ENCODE measurements at places on chromosomes 1 and 21.

DNA sequence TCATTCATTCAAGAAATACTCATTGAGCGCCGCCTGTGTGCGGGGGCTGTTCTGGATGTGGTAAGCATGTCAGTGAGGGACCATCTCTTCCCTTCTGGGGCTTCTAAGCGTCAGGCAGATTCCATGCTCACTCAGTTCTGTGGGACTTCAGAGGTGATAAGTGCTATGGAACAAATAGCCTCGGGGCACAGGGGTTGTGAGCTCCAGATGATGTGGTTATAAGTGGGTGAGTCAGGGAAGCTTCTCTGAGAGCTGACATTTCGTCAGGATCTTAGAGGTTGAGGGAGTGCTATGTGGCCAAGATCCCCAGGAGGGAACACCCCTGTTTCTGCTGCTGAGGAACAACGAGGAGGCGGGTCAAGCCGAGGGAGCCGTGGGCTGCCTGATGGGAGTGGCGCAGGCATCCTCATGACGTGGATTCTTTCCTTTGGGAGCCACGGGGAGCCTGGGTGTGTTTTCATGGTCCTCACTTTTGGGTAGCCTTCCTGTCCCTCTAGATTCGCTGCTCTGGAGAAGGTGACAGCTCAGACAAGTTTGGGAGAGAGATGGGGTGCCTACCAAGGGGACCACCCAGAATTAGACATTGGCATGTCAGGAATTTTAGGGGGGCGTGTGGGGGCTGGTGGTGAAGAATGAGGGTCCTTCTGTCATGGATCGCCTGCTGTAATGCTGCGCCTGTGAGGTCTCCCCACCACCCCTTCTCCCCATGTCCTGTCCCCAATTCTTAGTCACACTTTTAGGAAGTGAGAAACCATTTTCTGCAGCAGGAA is 38.5 kb downstream of the HUNK start:
- H3K4me3 ChIP-seq, result no peak overlapping the region
- H3K4me1 ChIP-seq, result no peaks in the 10 kb centered on the region
- no peak for DNase-seq
- H3K27me3 ChIP-seq, result no peaks in the 10 kb centered on the region

DNA sequence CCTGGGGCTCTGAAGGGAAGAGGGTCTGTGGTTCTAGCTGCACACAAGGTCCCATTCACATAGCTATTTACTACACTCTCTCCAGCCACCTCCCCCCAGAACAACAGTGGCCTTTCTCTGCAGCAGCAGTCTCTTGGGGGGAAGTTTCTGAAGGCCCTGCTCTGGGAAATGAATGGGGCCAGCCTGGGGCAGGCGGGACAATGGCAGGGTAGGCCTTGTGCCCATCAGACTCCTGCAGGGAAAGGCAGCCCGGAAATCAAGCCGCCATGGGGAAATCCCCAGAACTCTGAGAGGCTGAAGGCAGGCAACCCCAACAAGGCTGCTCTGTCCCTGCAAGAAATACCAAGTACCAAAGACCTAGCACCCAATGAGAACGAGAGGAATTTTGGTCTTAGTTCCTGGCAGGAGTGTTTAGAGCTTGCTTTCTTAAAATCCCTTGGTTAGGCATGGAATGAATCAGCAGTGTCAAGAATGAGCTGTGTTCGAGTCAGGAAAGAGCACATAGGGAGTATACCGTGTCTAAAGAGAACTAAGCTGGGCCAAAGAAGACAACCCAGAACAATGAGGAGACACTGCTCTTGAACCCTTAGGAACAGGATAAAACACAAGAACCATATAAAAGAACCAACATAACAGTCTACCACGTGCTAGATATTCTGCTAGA is 11.3 kb downstream of the ARHGEF11 start:
- no peaks in the 10 kb centered on the region for H3K36me3 ChIP-seq
- no peak overlapping the region for H3K4me3 ChIP-seq
- no peaks in the 10 kb centered on the region for H3K4me1 ChIP-seq
- H3K27ac ChIP-seq, result no peak overlapping the region
- DNase-seq, result no peak
- H3K27me3 ChIP-seq, result no peaks in the 10 kb centered on the region

DNA sequence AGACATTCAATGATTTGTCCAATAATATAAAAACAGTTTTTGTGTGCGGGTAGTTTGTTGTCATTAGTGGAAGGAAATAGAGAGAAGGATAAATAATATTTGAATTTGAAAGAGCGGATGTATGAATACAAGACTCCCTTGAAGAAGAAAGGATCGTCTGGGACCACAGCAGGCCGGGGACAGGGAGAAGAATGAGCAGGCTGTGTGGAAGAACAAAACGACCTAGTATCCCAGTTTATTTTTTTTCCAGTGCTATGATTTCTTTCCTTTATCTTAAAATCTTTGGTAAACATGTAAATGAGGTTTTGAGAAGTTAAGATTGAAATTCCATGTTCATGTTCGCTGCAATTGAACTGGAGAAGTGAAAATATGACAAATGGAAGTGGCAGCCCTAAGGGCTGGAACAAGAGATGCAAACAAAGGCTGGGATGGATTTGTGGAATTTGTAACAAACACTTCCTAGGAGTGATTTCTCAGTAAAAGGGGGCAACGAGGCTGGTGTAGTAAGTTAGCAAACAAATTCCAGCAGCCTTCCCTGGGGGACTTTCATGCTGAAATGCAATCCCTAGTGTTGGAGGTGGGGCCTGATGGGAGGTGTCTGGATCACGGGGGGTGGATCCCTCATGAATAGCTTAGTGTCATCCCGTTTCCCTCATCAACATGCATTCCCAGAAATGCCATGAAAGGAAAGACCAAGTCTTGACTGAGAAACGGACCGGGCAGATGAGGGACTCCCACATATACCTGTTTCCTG is 10.2 kb upstream of the IFI16 start:
- DNase-seq, result no peak
- H3K27ac ChIP-seq, result no peak overlapping the region
- no peaks in the 10 kb centered on the region for H3K4me1 ChIP-seq
- H3K36me3 ChIP-seq, result no peaks in the 10 kb centered on the region
- no peak overlapping the region for H3K4me3 ChIP-seq

DNA sequence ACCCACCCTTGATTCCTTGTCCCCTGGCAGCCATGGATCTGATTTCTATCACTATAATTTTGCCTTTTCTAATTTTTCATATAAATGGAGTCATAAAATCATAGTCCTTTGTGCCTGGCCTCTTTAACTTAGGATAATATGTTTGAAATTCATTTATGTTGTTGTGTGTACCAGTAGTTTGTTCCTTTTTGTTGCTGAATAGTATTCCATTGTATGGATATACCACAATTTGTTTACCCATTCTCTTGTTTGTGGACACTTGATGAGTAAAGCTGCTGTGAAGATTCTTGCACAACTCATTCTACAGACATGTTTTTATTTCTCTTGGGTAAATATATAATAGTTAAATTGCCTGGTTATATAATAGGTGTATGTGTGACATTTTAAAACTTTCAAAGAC is 22.7 kb upstream of the GJA8 start:
- DNase-seq, result no peak
- H3K27me3 ChIP-seq, result no peaks in the 10 kb centered on the region
- H3K4me1 ChIP-seq, result no peaks in the 10 kb centered on the region
- H3K4me3 ChIP-seq, result no peak overlapping the region
- H3K27ac ChIP-seq, result no peak overlapping the region
- no peaks in the 10 kb centered on the region for H3K36me3 ChIP-seq

GRCh38 chr1:25641931-25642573 is 25.5 kb downstream of the MAN1C1 start:
- DNase-seq, result no peak
- no peaks in the 10 kb centered on the region for H3K27me3 ChIP-seq
- H3K36me3 ChIP-seq, result peaks cover 4% of the 10 kb centered on the region
- H3K4me3 ChIP-seq, result peak overlapping the region; percentile 29
- peaks cover 30% of the 10 kb centered on the region for H3K4me1 ChIP-seq

GRCh38 chr1:203328714-203329122 is 22.2 kb downstream of the FMOD start:
- H3K27me3 ChIP-seq, result no peaks in the 10 kb centered on the region
- no peak overlapping the region for H3K4me3 ChIP-seq
- peaks cover 39% of the 10 kb centered on the region for H3K4me1 ChIP-seq
- no peak overlapping the region for H3K27ac ChIP-seq

DNA sequence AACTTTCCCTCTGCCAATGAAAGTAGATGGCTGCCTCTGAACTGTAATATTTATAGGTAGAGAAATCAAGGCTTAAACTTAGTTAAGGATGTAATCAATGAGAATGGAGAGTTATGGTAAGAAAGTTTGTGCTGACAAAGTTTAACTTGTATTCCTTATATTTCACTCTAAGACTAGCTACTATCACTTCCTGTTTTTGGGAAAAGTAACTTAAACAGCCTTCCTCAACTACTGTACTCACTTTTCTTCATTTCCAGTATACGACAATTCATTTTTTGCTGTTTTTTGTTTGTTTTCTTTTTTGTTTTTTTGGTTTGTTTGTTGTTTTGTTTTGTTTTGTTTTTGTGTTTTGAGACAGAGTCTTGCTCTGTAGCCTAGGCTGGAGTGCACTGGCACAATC is 3.7 kb downstream of the RGS18 start:
- H3K4me3 ChIP-seq, result no peak overlapping the region
- no peak overlapping the region for H3K27ac ChIP-seq
- H3K27me3 ChIP-seq, result no peaks in the 10 kb centered on the region
- no peaks in the 10 kb centered on the region for H3K4me1 ChIP-seq
- DNase-seq, result no peak

DNA sequence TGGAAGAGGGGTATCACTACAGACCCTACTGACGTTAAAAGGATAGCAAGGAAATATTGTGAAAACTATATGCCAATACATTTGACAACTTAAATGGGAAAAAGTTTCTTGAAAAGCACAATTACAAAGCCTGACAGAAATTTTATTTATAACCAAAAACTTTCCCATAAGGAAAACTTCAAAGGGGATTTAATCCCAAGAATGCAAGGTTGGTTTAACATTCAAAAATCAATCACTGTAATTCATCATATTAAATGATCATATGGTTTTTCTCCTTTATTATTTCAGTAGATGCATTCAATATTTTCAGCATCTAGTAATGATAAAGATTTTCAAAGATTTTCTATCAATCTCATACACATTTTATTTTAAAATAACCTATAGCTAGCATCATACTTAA is 13.3 kb downstream of the LRRC8C start:
- H3K27me3 ChIP-seq, result no peaks in the 10 kb centered on the region
- H3K4me3 ChIP-seq, result no peak overlapping the region
- no peak overlapping the region for H3K27ac ChIP-seq
- H3K36me3 ChIP-seq, result peaks cover 5% of the 10 kb centered on the region
- H3K4me1 ChIP-seq, result peaks cover 22% of the 10 kb centered on the region
- no peak for DNase-seq

- DNase-seq, result no peak
- no peak overlapping the region for H3K4me3 ChIP-seq
- no peaks in the 10 kb centered on the region for H3K36me3 ChIP-seq
- H3K27me3 ChIP-seq, result no peaks in the 10 kb centered on the region
- no peak overlapping the region for H3K27ac ChIP-seq
Measured at GRCh38 chr21:29680273-29680672, 259.5 kb downstream of the GRIK1 start.

- H3K27ac ChIP-seq, result no peak overlapping the region
- no peaks in the 10 kb centered on the region for H3K27me3 ChIP-seq
- no peaks in the 10 kb centered on the region for H3K36me3 ChIP-seq
- H3K4me3 ChIP-seq, result no peak overlapping the region
- no peaks in the 10 kb centered on the region for H3K4me1 ChIP-seq
Measured at GRCh38 chr1:220818421-220819173, 31.9 kb downstream of the MTARC1 start.

- no peak overlapping the region for H3K4me3 ChIP-seq
- no peak for DNase-seq
- H3K36me3 ChIP-seq, result no peaks in the 10 kb centered on the region
- no peak overlapping the region for H3K27ac ChIP-seq
Measured at GRCh38 chr1:208595745-208596144, 351.6 kb upstream of the PLXNA2 start.

GRCh38 chr1:205250699-205251098 is 23.0 kb downstream of the TMCC2 start:
- no peak overlapping the region for H3K4me3 ChIP-seq
- H3K36me3 ChIP-seq, result no peaks in the 10 kb centered on the region
- H3K27ac ChIP-seq, result no peak overlapping the region
- no peaks in the 10 kb centered on the region for H3K4me1 ChIP-seq
- DNase-seq, result no peak

DNA sequence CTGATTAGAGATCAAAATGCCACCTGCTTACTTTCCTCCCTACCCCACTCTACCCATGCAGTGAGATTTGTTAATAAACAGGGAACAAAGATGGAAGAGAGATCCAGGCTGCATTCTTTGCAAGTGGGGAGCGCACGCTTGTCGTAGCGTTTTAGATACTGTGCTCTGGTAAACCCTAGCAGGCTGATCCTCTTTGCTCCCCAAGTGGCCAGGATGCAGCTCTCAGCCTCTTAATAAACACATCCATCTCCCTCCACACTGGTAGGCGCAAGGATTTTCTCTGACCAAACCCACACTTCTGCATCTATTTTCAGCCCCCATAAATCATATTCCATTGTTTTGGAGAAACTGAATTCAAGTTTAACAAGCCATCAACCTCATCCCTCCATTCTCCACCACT is 2.9 kb downstream of the PGBD5 start:
- no peak overlapping the region for H3K27ac ChIP-seq
- no peaks in the 10 kb centered on the region for H3K36me3 ChIP-seq
- no peak for DNase-seq
- peaks cover 38% of the 10 kb centered on the region for H3K27me3 ChIP-seq
- H3K4me1 ChIP-seq, result peaks cover 7% of the 10 kb centered on the region
- no peak overlapping the region for H3K4me3 ChIP-seq

DNA sequence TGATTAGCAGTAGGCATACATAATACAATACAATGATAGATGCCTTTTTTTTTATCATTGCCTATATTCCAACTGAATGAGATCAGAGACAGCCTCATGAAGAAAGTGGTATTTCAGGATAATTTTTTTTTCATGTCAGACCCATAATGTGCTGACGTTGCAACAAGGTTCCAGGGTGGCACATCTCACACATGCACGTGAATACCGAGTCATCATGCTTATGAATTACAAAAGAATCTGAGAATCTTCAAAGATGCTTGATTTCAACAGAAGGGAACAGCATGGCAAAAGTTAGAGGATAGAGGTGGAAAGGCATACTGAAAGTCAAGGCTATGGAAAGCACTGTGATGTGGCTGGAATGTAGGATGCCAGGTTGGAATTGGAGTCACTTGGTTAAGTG is 5.0 kb upstream of the RNF11 start:
- H3K36me3 ChIP-seq, result no peaks in the 10 kb centered on the region
- H3K4me1 ChIP-seq, result peaks cover 9% of the 10 kb centered on the region
- no peak overlapping the region for H3K27ac ChIP-seq
- H3K4me3 ChIP-seq, result no peak overlapping the region
